ENCODE measurements at places on chromosomes 6 and 20. TPM values are rescaled to one million over a fixed set of nuclear protein-coding genes. Genes with fewer than 3 reads are reported as not detected.

DNA sequence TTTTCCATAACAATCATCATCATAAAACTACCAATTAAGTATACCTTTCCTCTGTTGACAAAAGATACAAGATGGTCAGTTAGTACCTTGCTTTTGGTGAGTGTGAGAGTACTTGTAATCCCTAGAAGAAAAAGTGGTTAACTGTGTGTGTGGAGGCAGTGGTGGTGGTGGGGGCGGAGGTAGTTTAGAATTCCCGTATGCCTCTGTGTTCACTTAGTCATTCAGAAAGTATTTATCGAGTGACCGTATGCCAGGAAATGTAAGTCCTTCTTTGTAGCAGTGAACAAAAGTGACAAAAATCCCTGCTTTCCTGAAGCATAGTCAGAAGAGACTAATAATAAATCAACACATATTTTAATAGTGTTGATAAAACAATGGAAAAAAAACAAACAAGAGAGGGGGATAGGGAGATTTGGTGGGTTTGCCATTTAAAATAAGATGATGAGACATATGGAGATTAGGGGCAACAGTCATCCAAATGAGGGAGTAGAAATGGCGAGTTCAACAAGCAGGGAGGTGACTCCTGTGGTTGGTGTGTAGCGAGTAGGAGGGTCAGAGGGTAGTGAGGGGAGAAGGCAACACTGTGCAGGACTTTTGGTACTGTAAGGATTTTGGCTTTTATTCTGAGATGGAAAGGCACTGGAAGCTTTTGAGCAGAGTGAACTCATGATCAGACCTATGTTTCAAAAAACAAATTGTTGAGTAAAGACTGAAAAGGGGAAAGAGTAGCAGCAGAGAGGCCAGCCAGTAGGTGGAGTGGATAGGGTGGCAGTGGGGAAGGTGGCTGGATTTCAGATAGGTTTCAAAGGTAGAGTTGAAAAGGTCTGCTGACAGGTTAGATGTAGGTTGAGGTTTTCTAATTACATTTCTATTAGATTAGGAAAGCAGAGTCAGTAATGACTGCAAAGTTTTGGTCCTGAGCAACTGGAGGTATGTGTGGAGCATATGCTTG is 40.3 kb upstream of the SIM1 start:
- no peaks in the 10 kb centered on the region for H3K4me1 ChIP-seq
- no peak for DNase-seq
- no peaks in the 10 kb centered on the region for H3K27me3 ChIP-seq
- no peak overlapping the region for H3K27ac ChIP-seq
- no peak overlapping the region for H3K4me3 ChIP-seq

DNA sequence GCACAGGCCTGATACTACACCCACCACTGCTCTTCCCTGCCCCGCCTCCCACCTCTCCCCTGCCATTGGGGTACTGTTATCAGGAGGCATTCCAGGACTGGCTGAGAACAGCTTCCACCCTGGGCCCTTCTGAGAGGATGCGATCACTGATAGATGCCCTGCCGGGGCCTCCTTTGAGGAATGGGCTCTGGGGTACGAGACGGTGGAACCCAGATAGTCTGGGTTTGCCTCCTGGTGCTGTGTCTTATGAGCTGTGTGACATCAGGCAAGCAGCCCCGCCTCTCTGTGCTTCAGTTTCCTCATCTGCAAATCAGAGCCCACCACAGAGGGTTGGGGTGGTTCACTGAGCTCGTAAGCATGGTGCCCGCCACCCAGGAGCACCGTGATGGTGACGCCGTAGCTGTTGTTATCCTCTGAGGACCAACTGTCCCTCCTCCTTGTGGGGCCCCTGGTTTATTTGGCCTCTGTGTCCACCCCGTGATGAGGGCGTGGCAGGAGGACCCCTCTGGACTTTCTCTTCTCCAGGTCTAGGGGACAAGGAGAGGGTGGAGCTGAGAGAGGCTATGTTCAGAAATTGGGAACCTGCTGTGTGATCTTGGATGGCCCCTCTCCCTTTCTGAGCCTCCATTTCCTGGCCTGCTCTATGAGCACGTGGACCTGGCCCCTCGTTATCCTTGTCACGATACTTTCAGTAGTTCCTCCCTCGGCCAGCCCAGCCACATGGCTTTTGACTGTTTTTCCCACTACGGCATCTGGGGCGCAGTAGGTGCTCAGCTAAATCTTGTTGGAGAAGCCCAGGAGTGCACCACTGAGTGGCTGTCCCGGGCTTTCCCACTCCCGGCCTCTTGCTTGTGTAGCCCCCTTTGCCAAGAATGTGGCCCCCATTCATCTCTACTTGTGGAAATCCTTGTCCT is 18.3 kb downstream of the SRC start:
- H3K27ac ChIP-seq = no peak overlapping the region
- H3K4me3 ChIP-seq = no peak overlapping the region
- DNase-seq = no peak
- H3K4me1 ChIP-seq = no peaks in the 10 kb centered on the region
- no peaks in the 10 kb centered on the region for H3K27me3 ChIP-seq

DNA sequence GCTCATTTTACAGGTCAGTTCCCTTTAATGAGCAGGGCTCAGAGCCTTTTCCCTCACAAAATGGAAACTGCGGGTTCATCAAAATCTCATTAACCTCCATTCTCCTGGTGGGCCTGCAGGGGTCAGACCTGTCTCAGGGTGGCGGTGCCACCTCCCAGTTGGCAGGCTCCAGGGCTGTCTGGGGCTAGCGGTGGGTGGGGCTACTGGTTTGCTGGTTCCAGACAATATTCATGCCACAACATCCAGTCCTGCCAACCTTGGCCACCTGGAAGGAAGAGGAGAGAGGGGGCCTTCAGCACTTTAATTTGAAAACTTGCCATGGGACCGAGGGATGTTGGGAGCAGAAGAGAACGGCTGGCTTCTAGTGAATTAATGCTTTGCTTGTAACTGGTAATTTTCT is 41.9 kb upstream of the CTNNBL1 start:
- H3K27ac ChIP-seq = no peak overlapping the region
- H3K4me1 ChIP-seq = no peaks in the 10 kb centered on the region
- H3K36me3 ChIP-seq = no peaks in the 10 kb centered on the region
- no peak overlapping the region for H3K4me3 ChIP-seq

GRCh38 chr6:170596426-170596825 is 12.0 kb upstream of the PDCD2 start:
- H3K4me1 ChIP-seq = no peaks in the 10 kb centered on the region
- no peaks in the 10 kb centered on the region for H3K27me3 ChIP-seq
- H3K27ac ChIP-seq = no peak overlapping the region
- DNase-seq = no peak

DNA sequence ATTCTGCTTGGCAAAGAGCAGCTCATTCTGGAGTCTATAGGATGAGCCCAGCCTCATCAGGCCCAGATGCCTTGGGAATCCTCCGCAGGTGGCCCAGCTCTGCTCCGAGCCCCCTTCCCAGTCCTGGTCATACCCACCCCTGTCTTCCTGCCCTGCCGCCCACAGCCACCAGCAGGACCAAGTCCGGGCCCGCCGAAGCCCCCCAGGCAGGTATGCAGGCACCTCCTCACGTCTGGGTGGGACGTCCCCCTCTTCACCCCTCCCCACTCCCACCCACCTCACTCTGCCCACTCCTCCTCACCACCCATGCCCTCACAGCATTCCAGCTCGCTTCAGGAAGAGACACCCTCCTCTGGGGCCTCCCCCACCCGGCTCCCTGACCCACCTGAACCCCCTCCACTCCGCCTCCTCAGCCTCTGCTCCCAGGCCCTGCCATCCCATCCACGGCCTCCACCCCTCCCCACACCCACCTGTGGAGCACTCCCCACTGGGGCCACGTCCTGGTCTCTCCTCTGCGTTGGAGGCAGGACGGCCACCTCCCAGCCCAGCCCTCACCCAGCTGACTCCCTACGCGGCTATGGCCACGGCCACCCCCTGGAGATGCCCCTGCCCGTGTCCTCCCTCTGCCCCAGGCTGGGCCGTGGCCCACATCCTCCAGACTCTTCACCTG is 43.4 kb downstream of the KCNQ2 start:
- no peaks in the 10 kb centered on the region for H3K4me1 ChIP-seq
- DNase-seq = no peak
- H3K36me3 ChIP-seq = no peaks in the 10 kb centered on the region
- no peak overlapping the region for H3K4me3 ChIP-seq
- peaks cover 3% of the 10 kb centered on the region for H3K27me3 ChIP-seq

DNA sequence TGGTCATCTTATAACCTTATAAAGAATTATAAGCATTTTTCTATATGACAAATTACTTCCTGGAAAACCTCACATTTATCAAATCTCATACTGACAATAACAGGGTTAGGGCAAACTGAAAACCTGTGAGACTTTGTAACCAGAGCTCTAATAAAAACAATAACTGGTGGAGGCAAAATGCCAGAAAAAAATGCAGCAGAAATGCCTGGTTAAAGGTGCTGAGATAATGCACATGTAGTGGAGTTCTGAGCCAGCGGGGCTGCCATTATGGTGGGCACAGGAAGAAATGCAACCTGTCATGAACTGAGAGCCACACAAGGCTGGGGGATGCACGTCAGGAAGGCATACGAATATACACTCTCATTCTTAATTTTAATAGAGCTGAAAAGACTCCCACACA is 53.0 kb downstream of the NCOA6 start:
- peaks cover 4% of the 10 kb centered on the region for H3K36me3 ChIP-seq
- no peak overlapping the region for H3K4me3 ChIP-seq
- H3K27me3 ChIP-seq = no peaks in the 10 kb centered on the region
- no peaks in the 10 kb centered on the region for H3K4me1 ChIP-seq

DNA sequence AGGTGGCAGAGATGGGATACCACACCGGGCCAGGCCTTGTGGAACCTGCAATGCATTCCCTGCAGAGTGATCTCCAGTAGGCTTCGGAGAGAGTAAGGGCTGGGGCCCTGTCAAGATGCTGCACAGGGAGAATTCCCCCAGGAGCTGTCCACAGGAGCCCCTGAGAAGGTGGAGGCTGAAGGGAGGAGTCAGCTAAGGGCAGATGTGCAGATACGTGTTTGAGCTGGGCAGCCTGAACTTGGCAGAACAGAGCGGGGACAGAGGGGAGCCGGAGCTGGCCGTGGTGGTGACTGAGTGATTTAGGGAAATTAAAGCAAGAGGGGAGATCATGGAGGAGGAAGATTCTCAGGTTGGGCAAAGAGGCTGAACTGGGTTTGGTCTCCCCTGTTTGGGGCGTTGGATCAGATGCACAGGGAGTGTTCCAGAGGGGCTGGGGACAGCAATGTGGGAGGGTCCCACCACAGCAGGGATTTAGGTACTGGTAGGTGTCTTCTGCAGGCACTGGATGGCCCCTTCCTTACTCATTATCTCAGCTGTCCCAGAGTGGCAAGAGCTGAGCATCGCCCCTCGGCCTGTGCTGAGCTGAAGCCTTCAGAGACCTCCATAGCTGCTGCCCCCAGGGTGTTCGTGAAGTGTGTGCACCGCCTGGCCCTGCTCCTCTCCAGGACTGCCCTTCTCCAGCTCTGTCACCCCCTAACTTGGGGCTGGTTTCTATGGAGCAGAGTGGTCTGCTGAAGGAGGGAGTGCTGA is 3.8 kb upstream of the NCR2 start:
- peaks cover 14% of the 10 kb centered on the region for H3K27me3 ChIP-seq
- no peak overlapping the region for H3K4me3 ChIP-seq
- no peaks in the 10 kb centered on the region for H3K4me1 ChIP-seq
- no peak for DNase-seq
- no peak overlapping the region for H3K27ac ChIP-seq

DNA sequence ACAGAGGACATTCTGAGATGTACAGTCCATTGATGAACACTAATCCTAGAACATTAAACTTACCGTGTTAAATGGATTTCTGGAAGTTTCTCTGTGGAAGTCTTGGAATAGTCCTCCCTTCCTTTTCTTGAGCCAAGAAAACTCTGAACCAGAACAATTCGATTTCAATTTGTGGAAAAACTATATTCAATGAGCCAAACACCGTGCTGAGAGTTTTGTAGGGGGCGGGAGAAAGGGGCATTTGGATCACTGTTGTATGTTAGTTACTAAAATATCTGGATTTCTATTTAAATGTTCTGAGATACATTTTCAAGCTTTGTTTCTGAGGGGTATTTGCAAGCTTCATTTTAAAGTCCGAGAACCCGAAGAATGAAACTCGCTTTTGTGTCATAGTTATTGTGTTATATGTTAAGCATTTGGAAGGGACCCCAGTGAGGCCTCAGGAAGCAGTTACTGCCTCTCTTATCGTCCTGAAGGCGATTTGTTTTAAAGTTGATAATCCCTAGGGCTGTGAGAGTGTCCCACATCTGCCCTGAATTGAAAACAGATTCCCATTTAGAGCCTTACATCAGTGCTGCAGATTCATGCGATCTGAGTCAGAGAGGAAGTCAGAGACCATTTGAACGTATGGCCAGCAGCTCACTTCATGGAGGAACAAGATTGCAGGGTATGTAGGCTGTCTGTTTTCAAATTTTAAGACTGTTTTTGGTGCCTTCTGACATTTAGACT is 70.8 kb upstream of the SASH1 start:
- peak overlapping the region; percentile 29 for H3K4me3 ChIP-seq
- H3K27ac ChIP-seq = peak overlapping the region; percentile 66
- DNase-seq = no peak
- no peaks in the 10 kb centered on the region for H3K27me3 ChIP-seq
- no peaks in the 10 kb centered on the region for H3K36me3 ChIP-seq

GRCh38 chr6:104519566-104519965 is 340.2 kb downstream of the HACE1 start:
- H3K27ac ChIP-seq = no peak overlapping the region
- no peak overlapping the region for H3K4me3 ChIP-seq
- no peaks in the 10 kb centered on the region for H3K4me1 ChIP-seq
- H3K27me3 ChIP-seq = no peaks in the 10 kb centered on the region
- H3K36me3 ChIP-seq = no peaks in the 10 kb centered on the region
- DNase-seq = no peak

DNA sequence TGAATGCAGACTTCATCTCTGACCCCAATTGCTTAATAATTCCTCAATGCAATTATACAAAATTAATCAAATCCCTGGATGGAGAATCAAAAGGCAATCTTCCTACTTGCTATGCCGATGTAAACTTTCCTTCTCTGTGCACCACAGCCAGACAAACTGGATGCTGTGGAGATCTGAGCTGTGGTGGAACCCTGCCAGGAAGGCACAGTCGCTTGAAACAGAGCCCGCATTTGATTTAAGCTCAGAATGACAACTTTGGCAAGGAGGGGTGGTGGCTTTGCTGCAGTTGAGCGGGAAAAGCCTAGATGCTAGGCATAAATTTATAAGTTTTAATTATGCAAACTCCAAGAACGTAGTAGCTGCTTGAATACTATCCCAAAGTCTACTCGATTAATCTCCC is 190.8 kb downstream of the MTFR2 start:
- no peak overlapping the region for H3K4me3 ChIP-seq
- H3K36me3 ChIP-seq = no peaks in the 10 kb centered on the region
- H3K27me3 ChIP-seq = no peaks in the 10 kb centered on the region
- DNase-seq = no peak

GRCh38 chr6:37653933-37654565 is 43.6 kb downstream of the MDGA1 start:
- no peak overlapping the region for H3K4me3 ChIP-seq
- H3K4me1 ChIP-seq = no peaks in the 10 kb centered on the region
- no peaks in the 10 kb centered on the region for H3K27me3 ChIP-seq
- H3K36me3 ChIP-seq = no peaks in the 10 kb centered on the region

GRCh38 chr6:90304308-90304707 is 7.7 kb upstream of the BACH2 start:
- H3K27me3 ChIP-seq = no peaks in the 10 kb centered on the region
- DNase-seq = no peak
- no peak overlapping the region for H3K27ac ChIP-seq
- H3K4me3 ChIP-seq = no peak overlapping the region

C6orf15 gene
- total RNA-seq = not detected

TCF15 gene
- 1.1 TPM for total RNA-seq

KIF6 gene
- under 0.01 TPM for total RNA-seq

DPPA5 gene
- not detected for total RNA-seq

GRCh38 chr20:53040693-53041589 is 68.8 kb downstream of the TSHZ2 start:
- H3K4me3 ChIP-seq = peak overlapping the region; percentile 14
- no peaks in the 10 kb centered on the region for H3K36me3 ChIP-seq
- peak; percentile 54 for DNase-seq
- no peaks in the 10 kb centered on the region for H3K4me1 ChIP-seq
